Trophoblast cell (in vitro differentiated cells and primary cell): ENCODE measurements at places on chromosomes 2 and 18.

- DNase-seq, result no peak
Measured at GRCh38 chr2:76009484-76009883, 298.8 kb upstream of the GCFC2 start.

DNA sequence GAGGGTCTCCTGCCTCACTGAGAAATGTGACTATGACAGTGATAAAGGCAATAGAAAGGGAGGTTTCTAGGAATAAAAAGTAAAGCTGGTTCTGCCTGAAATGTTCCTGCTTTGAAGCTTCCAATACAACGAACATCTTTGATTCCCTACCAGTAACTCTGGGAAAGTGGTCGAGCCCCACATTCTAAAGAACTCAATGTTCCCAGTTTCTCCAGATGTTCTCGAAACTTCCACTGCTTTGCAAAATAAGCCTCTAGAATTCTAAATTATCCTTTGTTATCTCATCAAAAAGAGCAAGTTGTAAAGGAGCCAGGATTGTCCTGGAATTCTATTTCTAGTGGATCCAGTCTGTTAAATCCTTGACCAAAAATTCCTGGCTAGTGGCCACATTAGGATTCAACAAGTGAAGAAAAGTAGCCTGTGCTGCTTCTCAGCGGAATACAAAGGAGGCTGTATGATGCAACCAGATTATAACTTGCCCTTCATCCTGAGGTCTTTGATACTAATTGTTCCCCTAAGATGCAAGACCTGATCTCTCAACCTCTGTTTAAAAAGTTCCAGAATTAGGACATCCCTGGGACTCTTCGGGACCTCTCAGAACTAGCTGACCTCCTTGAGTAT lies 8.4 kb downstream of the SCN7A start:
- DNase-seq, result no peak

DNA sequence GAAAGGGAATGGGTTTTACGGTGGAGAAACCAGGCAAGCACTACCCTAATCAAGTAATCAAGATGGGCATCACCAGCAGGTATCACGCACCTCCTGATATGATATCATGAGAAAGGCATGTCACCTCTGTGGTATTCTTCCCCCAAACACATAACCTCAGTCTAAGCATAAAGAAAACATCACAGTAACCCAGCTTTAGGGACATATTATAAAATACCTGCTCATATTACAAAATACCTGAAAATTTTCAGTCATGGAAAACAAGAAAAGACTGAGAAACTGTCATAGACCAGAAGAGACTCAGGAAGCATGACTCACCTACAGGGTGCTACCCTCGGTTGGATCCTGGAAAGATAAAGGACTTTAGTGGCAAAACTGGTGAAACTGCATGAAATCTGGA lies 30.5 kb downstream of the GCKR start:
- peak; percentile 9 for DNase-seq

GRCh38 chr2:201130524-201131186 lies 14.7 kb downstream of the CFLAR start:
- peak; percentile 91 for DNase-seq

- no peak for DNase-seq
Measured at GRCh38 chr18:76486574-76486973, 8.5 kb downstream of the ZNF516 start.

- peak; percentile 76 for DNase-seq
Measured at GRCh38 chr2:11582862-11583752, 49.3 kb downstream of the GREB1 start.

DNA sequence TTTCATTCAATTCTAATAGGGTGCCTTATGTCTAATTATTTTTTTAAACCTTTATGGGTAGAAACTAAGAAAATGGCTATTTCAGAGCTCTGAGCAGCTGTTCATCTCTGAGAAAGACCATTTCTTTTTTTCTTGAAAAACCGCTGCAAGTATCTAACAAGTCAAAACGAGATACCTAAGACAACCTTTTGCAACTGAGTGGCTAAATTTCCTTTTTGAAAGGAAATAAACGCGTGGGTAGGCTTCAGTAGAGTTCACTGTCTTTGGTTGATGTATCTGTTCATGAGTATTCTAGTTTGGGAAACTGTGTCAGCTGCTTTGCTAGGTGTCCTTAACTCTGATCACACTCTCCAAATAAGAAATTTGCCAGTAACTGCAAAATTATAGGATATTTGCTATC lies 104.3 kb upstream of the LINC00305 start:
- DNase-seq, result no peak

DNA sequence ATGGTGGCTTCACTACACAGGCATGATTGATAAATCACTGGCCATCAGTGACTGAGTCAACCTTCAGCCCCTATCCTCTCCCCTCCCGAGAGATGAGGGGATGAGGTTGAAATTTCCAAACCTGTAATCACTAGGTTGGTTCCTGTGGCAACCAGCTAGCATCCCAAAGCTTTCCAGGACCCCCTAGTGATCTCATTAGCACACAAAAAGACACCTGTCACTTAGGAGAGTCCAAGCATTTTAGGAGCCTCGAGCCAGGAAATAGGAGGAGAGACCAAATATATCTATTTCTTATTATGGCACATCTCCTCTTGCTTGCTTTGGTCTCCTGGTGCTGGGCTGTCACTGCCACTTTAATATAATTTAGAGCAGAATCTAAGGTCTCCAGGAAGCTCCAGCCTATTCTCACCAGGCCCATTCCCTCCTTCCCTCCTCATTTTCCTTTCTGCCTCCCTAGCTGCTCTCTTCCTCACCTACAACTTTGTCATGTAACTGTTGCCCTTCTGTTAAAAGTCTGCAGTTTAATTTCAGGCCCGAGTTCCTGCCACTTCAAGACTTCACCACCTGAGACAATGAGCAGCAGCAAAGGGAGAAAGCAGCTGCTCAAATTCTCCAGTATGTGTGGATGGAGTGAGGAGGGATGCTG lies 33.2 kb upstream of the NAB1 start:
- DNase-seq, result no peak

GRCh38 chr18:52001106-52001505 lies 338.9 kb upstream of the DCC start:
- DNase-seq, result no peak

DNA sequence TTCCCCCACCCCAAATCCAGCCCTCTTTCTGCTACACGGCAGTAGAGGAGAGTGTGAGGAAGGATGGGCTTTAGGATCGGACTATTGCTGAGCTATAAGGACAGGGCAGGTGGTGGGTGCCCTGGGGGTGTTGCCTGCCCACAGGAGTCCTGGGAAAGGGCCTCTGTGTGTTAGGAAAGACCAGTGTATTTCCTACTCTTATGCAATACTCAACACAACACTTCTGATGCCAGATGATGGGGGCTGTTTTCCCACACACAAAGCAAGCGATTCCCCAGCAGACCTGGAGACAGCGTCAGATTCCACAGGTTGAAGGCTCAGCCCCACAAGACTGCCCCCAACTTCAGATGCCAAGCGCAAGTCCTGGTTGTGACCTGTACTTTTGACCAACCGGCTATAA lies 91.0 kb upstream of the LCLAT1 start:
- peak; percentile 2 for DNase-seq

GRCh38 chr2:72106978-72107377 lies 40.7 kb downstream of the CYP26B1 start:
- no peak for DNase-seq

- no peak for DNase-seq
Measured at GRCh38 chr18:29161429-29161828, 984.5 kb upstream of the CDH2 start.

GRCh38 chr2:178830451-178830850 lies 23.2 kb upstream of the TTN start:
- no peak for DNase-seq

GRCh38 chr18:33670029-33670428 lies 92.0 kb downstream of the ASXL3 start:
- DNase-seq, result no peak

DNA sequence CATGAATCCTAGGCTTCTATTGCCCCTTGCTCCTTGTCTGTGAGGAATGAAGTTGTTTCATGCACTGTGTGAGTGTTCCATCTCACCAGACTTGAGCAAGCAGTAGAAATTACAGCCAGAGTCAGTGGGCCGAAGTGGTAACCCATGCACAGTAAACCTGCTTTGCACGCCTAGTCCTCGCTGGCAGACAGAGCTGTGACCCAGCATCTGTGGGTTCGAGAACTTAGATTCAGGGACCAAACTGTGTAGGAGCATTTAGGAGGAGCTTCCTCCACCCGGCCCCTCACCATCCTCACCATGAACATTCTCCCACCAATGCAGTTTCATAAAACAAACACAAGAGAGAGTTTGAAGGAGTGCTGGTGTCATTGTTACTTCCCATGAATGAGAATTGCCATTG lies 21.6 kb upstream of the TEX51 start:
- DNase-seq, result no peak

GRCh38 chr18:79410731-79411613 lies 15.2 kb downstream of the NFATC1 start:
- DNase-seq, result no peak

GRCh38 chr2:46067501-46068305 lies 229.5 kb upstream of the EPAS1 start:
- DNase-seq, result peak; percentile 96

DNA sequence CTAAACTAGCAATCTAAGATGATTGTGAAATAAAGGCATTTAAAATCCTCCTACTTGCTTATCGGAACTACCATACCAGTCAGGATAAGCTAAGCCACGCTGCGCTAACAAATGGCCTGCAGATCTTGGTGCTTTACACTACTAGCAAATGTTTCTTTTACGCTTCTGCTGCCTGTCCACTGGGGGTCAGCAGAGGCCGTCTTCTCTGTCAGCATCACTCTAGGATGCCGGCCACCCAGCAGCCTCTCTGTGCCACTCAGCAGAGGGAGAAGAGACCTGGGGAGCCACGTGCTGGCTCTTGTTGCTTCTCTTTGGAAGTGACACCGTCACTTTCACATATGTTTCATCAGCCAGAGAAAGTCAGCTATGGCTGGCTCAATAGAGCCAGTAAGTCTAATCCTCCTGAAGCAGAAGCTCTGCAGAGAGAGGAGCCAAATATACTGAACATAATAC lies 36.6 kb downstream of the COPS8 start:
- peak; percentile 35 for DNase-seq

DNA sequence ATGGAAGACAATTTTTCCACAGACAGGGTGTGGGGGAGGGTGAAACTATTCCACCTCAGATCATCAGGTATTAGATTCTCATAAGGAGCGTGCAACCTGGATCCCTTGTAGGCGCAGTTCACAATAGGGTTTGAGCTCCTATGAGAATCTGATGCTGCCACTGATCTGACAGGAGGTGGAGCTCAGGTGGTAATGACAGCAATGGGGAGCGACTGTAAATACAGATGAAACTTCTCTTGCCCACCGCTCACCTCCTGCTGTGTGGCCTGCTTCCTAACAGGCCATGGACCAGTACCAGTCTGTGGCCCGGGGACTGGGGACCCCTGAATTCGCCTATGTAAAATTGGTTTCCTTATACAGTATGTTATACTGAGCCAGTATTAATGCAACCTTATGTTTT lies 27.3 kb upstream of the E2F6 start:
- DNase-seq, result no peak

DNA sequence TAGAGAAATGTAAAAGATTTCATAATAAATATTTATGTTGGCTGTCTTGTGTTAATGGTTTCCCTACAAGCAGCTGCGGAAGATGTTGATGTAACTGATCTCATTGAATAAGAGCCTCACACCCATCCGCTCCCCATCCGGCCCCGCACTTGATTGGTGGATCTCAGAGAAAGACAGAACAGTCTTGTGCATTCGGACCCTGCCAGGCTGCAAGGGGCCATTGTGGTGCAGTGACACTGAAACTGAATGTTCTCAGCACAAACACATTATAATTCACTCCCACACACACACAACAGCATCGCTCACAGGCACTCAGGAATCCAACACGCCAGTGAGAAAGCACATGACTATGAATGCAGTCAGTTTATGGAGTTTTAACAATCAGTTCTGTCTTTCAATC lies 47.8 kb downstream of the PRELID3A start:
- DNase-seq, result no peak

DNA sequence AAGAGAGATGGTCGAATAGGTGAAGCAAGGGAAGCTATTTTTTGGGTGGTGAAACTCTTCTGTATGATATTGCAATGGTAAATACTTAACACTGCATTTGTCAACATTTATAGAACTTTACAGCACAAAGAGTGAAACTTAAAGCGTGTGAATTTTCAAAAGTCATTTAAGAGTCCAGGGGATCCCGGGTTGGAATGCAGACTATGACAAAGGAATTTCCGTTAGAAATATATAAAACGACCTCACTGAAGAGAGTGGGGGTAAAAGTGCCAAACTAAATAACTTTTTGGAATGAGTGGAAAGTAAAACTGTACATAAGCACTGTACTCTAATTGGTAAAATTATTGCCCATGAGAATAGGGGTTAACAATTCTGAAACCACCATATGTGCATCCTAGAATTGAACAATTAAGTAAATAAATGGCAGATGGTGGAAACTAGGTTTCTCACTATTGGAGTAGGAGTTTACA lies 191.0 kb upstream of the FN1 start:
- DNase-seq, result no peak

GRCh38 chr2:232400256-232401015 lies 6.2 kb upstream of the ALPG start:
- DNase-seq, result no peak

GRCh38 chr2:55164534-55165480 lies 67.3 kb downstream of the CLHC1 start:
- DNase-seq, result peak; percentile 10

GRCh38 chr2:15797231-15797938 lies 143.0 kb upstream of the MYCN start:
- peak; percentile 59 for DNase-seq

DNA sequence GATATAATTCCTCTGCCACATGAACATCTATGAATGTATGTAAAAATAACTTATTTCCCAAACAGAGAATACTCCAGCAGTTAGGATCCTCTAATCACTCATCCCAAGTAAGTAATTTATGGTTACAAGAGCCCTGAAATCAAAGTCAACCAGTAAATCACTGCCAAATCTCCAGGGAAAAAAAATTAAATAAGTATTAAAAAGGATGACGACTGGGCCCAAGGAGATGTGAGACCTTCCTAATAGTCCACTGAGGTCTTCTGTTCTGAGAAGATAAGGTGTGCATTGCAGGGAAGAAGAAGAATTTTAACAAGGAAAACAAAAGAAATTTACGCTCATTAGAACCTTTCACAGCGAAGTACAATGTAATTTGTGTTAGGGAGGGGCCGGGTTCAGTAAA lies 28.0 kb upstream of the WDR75 start:
- no peak for DNase-seq

DNA sequence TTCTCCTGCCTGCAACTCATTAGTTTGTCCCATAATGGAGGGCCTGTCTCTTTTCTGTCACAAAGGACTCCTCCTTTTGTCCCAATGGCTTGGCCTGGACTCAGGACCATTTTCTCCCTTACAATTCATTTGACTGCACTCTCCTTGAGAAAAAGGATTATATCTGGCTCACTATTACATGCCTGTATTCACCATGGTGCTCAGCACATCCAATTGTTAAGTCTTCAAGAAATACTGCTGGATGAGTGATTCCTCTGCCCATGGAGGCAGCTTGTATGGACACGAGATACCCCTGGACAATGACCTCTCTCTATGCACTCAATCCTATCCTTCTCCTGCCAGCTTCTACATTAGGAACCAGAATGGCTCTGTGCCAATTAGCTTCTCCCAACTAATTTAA lies 47.0 kb downstream of the CHST9 start:
- DNase-seq, result no peak

GRCh38 chr2:28413152-28413898 lies 20.7 kb downstream of the FOSL2 start:
- DNase-seq, result peak; percentile 43

- no peak for DNase-seq
Measured at GRCh38 chr18:13547347-13547746, 179.0 kb downstream of the FAM210A start.
